Activated CD4-positive, alpha-beta T cell treated with anti-CD3 and anti-CD28 coated beads, Interleukin-2, amount 10 ng/mL, durations not matched to agents 24 days and 14 days (primary cell): ENCODE measurements at places on chromosomes 3 and 15. TPM values are rescaled to one million over a fixed set of nuclear protein-coding genes. Genes with fewer than 3 reads are reported as not detected.
A peak's percentile ranks its signal among the peaks of the same experiment; 100 is the strongest.

GRCh38 chr15:42726114-42726513 lies 10.8 kb downstream of the CDAN1 start:
- no peak overlapping the region for H3K27ac ChIP-seq
- no peaks in the 10 kb centered on the region for H3K4me1 ChIP-seq
- no peaks in the 10 kb centered on the region for H3K27me3 ChIP-seq
- no peak overlapping the region for H3K4me3 ChIP-seq
- H3K36me3 ChIP-seq: peaks cover 44% of the 10 kb centered on the region

- DNase-seq: no peak
- H3K27me3 ChIP-seq: no peaks in the 10 kb centered on the region
- no peaks in the 10 kb centered on the region for H3K4me1 ChIP-seq
- no peak overlapping the region for H3K4me3 ChIP-seq
- no peaks in the 10 kb centered on the region for H3K36me3 ChIP-seq
Measured at GRCh38 chr3:175672119-175672689, 813.1 kb downstream of the NAALADL2 start.

DNA sequence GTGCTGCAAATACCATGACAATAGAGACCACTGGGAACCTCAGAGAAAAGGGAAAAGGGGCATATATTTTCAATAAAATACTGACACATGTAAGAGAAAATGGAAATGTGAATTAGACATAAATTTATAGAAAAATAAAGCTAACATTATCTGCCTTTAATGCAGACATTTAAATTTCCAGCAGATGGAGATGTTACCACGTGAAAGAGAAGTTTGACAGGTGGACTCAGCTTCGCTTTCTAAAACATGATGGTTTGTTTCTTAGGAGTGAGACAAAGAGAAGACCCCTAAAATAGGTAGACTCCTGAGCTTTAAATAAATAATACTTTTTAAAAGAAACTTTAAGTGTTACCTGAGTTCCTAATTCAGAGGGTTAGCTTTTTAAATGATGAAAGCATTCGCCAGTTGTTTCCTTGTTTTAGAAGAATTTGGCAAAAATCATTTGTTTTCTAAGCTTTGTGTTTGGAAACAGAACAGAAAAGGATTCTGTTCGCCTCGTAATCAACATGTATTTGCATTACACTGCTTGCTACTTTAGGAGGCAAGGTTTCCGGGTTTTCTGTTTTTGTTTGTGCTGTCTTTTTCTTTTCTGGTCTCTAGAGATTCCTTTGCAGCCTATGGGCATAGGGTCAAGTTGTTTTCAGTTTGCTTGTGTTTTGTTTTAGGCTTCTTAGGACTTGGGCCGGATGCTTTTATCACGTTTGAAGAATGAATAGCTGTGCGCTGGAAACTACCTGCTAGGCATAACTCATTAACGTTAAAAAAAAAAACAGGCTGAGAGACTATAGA lies 271.4 kb downstream of the THSD4 start:
- H3K36me3 ChIP-seq: no peaks in the 10 kb centered on the region
- no peak overlapping the region for H3K4me3 ChIP-seq
- no peak for DNase-seq
- H3K27ac ChIP-seq: no peak overlapping the region
- H3K27me3 ChIP-seq: peaks cover 36% of the 10 kb centered on the region
- H3K4me1 ChIP-seq: no peaks in the 10 kb centered on the region

- no peak overlapping the region for H3K4me3 ChIP-seq
- no peaks in the 10 kb centered on the region for H3K4me1 ChIP-seq
- peaks cover 1% of the 10 kb centered on the region for H3K36me3 ChIP-seq
- no peak overlapping the region for H3K27ac ChIP-seq
Measured at GRCh38 chr3:11853450-11853849, 6.8 kb upstream of the TAMM41 start.

GRCh38 chr3:74614107-74614967 lies at the start of gene CNTN3:
CNTN3 (minus strand) TSS chr3:74614659; CDS start chr3:74521112, 93,547 bp downstream.
- H3K27ac ChIP-seq: no peak within 1 kb of the TSS
- no peaks in the 10 kb centered on the region for H3K36me3 ChIP-seq
- H3K4me3 ChIP-seq: no peak within 1 kb of the TSS

DNA sequence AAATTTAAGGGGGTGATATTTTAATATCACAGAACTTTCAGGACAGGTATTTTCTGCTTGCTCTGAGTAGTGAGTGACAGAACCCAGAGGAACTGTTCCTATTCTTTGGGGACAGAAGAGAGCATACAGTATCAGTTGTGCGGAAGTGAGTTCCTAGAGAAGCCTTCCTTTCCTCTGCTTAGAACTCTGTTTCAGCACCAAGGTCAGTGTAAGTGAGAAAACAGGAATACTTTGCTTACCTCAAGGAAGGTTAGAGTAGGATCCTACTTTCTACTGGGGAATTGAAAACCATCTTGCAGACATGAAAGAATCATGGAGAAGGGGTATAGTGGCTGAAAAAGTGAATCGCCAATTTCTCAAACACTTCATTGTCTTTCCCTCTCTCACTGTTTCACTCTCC lies 542.4 kb downstream of the SQOR start:
- no peak for DNase-seq
- no peak overlapping the region for H3K27ac ChIP-seq
- H3K27me3 ChIP-seq: no peaks in the 10 kb centered on the region
- no peaks in the 10 kb centered on the region for H3K36me3 ChIP-seq
- H3K4me1 ChIP-seq: no peaks in the 10 kb centered on the region
- no peak overlapping the region for H3K4me3 ChIP-seq

DNA sequence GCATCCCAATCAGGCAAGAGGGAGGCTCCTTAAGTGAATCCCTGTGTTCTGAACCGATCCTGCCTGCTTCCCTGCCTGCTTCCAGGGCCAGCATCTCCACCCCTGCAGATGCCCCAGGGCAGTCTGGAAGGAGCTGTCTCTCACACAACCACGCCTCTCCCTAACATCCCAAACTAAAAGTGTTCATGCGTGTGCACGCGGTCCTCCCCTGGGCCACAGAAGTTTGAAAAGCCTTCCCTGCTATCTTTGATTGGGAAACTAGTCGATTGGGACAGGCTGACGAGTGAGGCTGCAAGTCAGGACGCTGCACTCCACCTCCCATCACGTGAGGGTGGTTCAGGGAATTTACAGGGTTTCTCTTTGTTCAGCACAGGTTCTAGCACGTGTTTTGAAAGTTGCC lies 340.9 kb upstream of the ICE2 start:
- no peak overlapping the region for H3K4me3 ChIP-seq
- DNase-seq: no peak
- H3K36me3 ChIP-seq: no peaks in the 10 kb centered on the region
- H3K27ac ChIP-seq: no peak overlapping the region

GRCh38 chr3:193797566-193797965 lies 204.6 kb downstream of the OPA1 start:
- H3K27ac ChIP-seq: no peak overlapping the region
- no peak overlapping the region for H3K4me3 ChIP-seq
- peaks cover 36% of the 10 kb centered on the region for H3K27me3 ChIP-seq
- no peaks in the 10 kb centered on the region for H3K4me1 ChIP-seq
- no peaks in the 10 kb centered on the region for H3K36me3 ChIP-seq

DNA sequence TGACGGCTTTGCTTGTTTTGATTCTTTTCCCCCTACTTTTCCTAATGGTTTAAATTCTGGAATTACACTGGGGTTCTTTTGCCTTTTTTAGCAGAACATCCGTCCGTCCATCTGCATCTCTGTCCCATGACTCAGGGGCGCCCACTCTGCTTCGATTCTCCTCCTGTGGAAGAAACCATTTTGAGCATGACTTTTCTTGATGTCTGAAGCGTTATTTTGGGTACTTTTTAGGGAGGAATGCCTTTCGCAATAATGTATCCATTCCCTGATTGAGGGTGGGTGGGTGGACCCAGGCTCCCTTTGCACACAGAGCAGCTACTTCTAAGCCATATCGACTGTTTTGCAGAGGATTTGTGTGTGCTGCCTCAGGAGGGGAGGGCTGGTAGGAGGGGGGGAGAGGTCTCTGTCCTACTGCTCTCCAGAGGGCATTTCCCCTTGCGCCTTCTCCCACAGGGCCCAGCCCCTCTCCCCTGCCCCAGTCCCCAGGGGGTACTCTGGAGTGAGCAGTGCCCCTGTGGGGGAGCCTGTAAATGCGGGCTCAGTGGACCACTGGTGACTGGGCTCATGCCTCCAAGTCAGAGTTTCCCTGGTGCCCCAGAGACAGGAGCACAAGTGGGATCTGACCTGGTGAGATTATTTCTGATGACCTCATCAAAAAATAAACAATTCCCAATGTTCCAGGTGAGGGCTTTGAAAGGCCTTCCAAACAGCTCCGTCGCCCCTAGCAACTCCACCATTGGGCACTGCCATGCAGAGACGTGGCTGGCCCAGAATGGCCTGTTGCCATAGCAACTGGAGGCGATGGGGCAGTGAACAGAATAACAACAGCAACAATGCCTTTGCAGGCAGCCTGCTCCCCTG lies 19.5 kb upstream of the BSN start:
- H3K4me3 ChIP-seq: no peak overlapping the region
- no peaks in the 10 kb centered on the region for H3K27me3 ChIP-seq
- no peak overlapping the region for H3K27ac ChIP-seq
- peaks cover 28% of the 10 kb centered on the region for H3K36me3 ChIP-seq
- DNase-seq: peak; percentile 54

DNA sequence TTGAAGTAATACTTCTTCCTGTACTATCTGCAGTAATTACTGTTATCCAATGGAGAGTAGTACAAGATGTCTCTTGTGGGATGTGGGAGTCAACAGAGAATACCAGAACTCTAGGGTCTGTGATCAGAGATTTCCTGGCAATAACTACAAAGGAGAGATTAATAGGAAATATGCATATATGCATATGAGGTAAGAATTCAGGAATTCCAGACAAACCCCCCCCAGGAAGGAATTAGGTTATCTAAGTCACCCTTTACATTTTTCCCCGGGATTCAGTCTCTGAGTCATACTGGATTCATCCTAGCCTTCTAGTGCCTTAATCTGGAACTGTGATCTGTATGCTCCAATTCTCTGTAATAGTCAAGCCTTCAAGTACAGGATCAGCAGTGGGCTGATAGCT lies 49.4 kb downstream of the GTF2E1 start:
- no peak overlapping the region for H3K27ac ChIP-seq
- H3K36me3 ChIP-seq: no peaks in the 10 kb centered on the region
- no peaks in the 10 kb centered on the region for H3K4me1 ChIP-seq

DNA sequence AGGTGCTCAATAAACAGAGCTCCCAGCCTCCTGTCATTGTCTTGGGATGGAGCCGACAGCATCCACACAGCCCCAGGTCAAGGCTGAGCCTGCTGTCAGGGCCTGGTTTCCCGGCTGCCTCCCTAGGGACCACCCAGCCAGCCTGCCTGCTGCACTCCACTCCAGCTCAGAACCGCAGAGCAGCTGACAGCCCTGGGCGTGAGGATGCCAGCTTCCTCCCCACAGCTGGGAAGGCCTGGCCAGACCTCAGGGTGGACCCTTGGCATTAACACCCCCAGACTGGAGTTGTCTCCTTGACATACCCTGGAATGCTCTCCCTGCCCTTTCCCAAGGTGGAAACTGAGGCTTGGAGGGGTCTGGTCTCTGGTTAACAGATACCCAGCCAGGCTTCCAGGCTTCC lies 112.0 kb downstream of the WNT7A start:
- no peak overlapping the region for H3K4me3 ChIP-seq
- no peak overlapping the region for H3K27ac ChIP-seq
- H3K27me3 ChIP-seq: no peaks in the 10 kb centered on the region
- peaks cover 7% of the 10 kb centered on the region for H3K4me1 ChIP-seq
- DNase-seq: no peak
- H3K36me3 ChIP-seq: no peaks in the 10 kb centered on the region

- H3K4me1 ChIP-seq: no peaks in the 10 kb centered on the region
- DNase-seq: no peak
- peaks cover 26% of the 10 kb centered on the region for H3K27me3 ChIP-seq
- no peak overlapping the region for H3K27ac ChIP-seq
- no peaks in the 10 kb centered on the region for H3K36me3 ChIP-seq
Measured at GRCh38 chr3:157542711-157543500, 39.7 kb upstream of the VEPH1 start.

DNA sequence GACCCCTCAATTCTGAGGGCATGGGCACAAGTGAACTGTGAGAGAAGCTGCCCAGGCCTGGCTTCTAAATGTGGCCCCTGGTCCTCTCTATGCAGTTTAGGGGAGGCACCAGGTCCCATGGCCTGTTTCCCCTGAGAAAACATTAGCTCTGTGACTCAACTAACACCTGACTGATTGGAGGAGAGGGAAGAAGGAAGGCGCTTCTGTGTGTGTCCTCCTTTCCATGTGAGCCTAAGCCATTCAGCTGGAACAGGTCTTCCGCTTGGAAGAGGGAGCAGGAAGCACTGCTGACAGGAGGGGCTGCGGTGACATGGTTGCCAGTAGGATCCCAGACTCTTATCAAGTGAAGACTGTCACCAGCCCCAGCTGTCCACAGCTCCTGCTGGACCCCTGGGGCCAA lies 79.5 kb downstream of the MYLK start:
- no peak overlapping the region for H3K4me3 ChIP-seq
- no peaks in the 10 kb centered on the region for H3K36me3 ChIP-seq
- no peaks in the 10 kb centered on the region for H3K4me1 ChIP-seq
- no peak for DNase-seq

GRCh38 chr3:40605960-40606359 lies 81.2 kb downstream of the ZNF621 start:
- H3K4me1 ChIP-seq: no peaks in the 10 kb centered on the region
- no peak overlapping the region for H3K4me3 ChIP-seq
- H3K36me3 ChIP-seq: no peaks in the 10 kb centered on the region
- no peak overlapping the region for H3K27ac ChIP-seq
- peaks cover 20% of the 10 kb centered on the region for H3K27me3 ChIP-seq
- DNase-seq: no peak

DNA sequence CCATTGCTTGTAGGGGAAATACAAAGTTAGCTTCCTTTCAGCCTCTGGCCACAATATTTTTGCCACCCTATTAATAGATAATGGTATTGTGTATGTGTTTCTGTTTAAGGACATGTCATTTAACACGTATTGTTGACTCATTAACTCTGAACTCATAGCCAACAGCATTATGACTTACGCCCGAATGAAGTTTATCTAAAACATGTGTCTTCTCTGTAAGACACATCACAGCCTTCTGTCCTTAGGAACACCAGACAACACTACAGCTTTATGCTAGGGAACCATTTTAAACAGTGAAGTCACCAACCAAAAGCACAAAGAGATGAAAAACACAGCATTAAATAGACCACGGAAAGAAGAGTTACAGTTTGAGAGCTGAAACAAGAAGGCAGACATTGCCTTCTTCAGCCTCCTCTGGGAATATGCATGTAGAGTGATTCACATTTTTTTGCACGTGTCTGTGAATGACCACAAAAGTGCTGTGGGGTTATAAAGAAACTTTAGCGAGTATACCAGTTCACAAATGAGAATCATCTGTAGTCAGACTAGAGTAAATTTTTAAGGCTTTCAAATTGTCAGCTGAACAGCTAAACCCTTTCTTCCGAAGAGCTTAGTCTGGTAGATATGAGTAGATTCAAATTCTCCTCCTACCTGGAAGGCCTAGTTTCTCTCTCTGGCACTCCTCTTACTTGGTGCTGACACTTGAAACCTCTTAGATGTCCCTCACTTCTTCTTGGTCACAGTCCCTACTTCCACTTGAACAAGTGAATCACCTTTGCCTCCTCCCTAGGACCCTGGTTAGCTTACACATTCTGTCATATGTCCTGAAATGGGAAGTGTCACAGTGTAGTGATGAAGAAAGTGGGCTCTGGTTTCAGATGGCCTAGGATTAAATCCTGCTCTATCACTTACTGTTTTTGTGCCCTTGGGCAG lies 32.2 kb downstream of the MCTP2 start:
- H3K27ac ChIP-seq: peak overlapping the region; percentile 47

- no peaks in the 10 kb centered on the region for H3K36me3 ChIP-seq
- H3K27ac ChIP-seq: no peak overlapping the region
- H3K4me1 ChIP-seq: no peaks in the 10 kb centered on the region
- DNase-seq: no peak
- H3K4me3 ChIP-seq: no peak overlapping the region
Measured at GRCh38 chr3:40054568-40055222, 245.3 kb downstream of the MYRIP start.

The STRIT1 gene
- not detected in 2 replicates for total RNA-seq

The SH3GL3 gene
- total RNA-seq: not detected in 2 replicates

The PRRT3 gene
- 11.8 and 13.5 TPM in 2 replicates for total RNA-seq

The NCBP2 gene
- 101 and 105 TPM in 2 replicates for total RNA-seq

The HES1 gene
- 0.64 and 1.2 TPM in 2 replicates for total RNA-seq

The MESP2 gene
- total RNA-seq: 0.24 TPM in 1 of 2 replicates, not detected in the other

The MIX23 gene
- 119 and 126 TPM in 2 replicates for total RNA-seq

The SPRED1 gene
- total RNA-seq: 0.44 and 0.71 TPM in 2 replicates
